ENCODE measurements at places on chromosomes 12 and 14.

- no peak for DNase-seq
Measured at GRCh38 chr14:64444140-64444539, 21.2 kb upstream of the AKAP5 start.

DNA sequence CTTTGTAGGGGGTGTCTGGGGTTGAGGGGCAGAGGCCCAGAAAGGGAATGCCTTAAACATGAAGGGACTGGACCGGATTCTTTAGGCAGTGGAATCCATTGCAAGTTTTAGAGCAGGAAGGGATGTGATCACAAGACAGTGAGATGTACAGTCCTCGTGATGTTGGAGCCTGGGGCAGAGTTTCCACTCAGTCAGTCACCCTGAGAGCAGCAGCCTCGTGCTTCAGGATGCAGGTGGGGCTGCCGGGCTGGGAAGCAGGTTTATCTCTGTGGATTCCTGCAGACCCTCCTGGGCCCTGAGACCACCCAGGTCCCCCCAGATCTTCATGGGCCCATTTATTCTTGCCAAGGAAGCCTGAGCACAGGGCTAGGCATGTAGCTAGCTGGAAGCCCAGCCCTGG, 38.5 kb downstream of the RIN3 start:
- DNase-seq = no peak

DNA sequence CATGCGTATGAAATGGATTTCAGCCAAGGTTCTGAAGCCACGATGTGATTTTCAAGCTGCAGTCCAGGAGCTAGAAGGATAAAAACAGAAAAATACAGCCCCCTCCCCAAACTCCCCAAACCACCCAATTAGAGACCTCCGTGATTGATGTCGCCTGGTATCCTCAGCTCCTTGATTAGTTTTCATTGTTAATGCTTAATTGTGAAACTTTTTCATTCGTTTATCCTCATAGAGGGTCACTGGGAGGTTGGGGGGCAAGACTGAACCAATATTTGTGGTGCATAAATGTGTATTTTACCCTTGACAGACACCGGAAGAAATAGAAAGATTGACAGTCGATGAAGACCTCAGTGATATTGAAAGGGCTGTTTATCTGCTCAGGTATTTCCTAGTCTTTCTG, 1.6 kb downstream of the PPP4R4 start:
- DNase-seq = no peak

DNA sequence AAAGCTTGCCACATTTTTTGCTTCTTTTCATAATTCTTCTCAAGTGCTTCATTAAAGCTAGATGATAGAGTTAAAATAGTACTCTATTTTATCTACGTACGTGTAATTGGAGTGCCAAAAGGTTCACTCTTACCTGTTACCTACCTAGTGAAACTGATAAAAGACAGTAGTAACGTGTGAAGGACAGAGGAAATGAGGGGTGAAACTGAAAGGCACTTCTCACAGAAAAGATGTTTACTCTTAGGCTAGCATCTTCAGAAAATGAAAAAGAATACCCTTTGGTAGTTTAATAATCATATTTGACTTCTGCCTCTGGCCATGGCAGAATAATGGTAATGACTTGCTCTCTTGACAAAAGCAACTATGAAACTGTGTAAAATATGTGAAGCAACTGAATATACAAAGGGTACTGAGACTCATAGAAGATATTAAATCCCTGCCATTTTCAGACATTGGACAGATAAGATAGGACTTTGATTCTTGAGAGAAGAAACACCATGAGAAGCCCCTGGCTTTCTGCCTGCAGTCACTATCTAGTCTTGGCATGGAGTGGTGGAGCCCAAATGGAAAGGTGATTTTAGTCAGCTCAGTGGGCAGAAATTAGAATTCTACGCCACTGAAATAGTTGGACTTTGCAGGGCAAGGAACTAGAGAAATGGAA, 6.3 kb upstream of the EVL start:
- no peak for DNase-seq

Measured in activated gamma-delta T cell treated with anti-CD3 and anti-CD28 coated beads, Interleukin-2, amount 50 U/mL, for 16 hours (primary cell).